ENCODE measurements at places on chromosomes 13 and 19.

DNA sequence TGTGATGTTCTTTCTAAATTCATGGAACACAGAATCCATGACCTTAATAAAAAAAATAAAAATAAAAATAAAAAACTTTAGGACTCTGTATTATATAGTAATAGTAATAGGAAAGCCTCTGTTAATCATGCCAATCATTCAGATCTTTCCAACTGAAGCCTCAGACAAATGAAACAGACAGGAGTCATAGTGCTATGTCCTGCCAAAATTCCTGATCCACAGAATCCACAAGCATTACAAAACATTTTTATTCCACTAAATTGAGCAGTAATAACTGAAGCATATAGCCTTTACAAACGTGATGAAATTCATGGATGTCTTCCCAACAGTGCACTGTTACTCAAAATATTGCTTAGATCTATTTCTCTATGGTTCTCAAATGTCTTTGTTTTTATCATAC is 820.6 kb upstream of the PCDH9 start:
- no peak for DNase-seq

DNA sequence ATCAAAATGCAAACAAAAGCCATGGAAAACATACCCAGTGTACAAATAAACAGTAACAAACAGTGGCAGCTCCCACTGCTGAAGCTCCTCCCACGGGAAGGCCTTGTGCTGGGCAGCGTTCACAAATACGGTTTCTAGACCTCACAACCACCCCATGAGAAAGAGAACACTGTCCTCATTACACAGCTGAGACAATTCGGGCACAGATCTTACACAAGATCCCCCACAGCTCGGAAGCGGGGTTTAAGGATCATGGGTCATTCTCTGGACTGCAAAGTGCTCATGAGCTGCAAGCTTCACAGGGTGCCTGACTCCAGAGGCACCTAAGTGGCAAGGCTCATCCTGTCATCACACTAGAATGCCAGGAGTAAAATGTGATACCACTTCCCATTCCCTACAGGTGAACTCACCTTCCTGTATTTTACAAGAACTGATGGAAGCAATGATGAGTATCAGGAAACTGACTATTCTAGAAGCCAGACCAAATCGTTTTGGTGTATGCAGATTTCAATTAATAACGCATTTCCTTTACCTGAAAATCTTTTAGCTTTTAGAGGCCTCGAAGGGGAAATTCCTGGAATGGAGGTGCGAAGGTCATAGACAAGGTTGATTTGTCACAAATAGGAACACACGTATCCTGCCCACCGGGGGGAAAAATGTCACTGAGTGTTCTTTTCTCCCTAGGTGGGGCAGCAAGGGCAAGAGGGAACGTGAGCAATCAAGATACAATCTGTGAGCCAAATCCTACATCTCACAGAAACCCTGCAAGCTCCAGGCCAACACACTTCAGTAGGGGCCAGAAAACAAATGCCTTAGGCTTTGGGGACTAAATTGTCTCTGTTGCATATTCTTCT is 41.2 kb downstream of the STK24 start:
- DNase-seq = no peak

- DNase-seq = no peak
Measured at GRCh38 chr19:49692147-49692506, 1.2 kb downstream of the CPT1C start.

DNA sequence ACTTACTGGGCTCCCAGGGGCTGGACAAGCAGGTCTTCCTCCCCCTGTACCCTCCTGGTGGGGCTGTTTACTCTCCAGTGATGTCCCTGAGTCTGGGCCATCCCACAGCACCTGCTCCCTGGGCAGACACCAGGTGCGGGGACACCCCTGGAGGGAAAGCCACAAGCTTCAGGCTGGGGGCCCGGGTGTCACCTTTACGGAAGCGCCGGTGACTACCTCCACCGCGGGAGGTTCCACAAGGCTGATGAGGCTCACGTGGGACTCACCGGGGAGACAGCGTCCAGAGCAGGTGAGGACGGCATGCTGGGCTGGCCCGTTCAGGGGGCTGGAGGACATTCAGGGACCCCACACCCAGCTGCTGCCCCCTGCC is 24.9 kb downstream of the NFILZ start:
- DNase-seq = no peak

DNA sequence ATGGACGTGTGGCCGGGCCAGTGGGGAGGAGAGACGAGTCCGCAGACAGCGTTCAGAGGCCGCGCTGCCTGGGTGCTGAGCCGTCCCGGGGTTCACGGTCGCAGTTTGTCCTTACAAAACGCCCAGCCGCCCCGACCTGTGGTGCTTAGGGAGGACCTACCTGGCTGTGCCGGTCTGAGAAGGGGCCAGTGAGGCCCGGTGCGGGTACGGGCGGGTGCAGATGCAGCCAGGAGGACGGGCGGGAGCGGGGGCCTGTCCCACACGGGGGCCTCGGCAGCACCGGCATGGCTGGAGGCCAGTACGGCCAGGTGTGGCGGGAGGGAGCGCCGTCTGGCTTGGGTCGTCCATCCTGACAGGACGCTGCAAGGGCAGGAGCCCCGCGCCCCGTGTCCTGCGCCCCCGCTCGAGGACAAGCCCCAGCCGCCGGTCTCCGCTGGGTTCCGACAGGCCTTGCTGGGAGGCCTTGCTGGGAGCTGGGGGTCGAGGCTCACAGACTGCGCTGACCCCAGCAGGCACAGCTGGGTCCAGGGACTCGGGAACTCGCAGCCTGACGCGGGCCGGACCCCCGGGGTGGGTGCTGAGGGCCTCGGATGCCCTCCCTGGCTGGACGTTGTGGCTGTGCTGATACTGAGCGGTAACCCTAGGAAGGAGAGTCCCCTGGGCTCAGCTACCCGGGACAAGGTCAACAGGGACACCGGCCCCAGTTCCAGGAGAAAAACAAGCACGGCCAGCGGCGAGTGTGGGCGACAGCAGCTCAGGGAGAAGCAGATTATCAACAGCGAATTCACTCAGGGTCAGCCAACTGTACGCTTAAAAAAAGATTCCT is 5.3 kb upstream of the PROZ start:
- no peak for DNase-seq

DNA sequence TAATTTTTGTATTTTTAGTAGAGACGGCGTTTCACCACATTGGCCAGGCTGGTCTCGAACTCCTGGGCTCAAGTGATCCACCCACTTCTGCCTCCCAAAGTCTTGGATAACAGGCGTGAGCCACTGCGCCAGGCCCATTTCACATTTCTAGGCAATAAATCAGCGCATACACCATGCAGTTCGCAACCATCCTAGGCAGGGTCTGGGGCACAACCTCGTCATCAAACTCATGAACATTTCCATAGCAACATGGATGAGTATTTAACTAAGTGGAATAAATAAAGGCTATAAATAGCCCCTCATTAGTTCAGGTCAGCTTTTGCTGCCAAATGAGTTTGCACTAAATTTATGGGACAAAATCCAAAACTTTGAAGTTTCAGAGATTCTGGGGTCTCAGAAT is 8.2 kb downstream of the MEIS3 start:
- no peak for DNase-seq

DNA sequence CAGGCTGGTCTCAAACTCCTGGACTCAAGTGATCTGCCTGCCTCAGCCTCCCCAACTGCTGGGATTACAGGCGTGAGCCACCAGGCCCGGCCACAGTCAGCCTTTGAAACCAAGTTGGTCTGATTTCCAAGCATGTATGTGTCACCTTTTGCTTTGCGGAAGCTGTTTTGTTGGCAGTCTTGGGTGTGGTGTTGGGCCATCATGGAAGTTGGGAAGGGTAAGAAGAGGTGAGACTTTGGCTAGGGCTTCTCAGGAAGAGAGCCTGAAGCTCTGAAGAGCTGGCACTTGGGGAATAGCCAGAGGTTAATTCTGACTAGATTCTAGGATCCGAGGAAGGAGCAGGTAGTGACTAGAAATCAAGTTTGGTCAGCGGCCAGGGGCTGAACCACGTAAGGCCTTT is 2.8 kb downstream of the RSPH6A start:
- DNase-seq = no peak

DNA sequence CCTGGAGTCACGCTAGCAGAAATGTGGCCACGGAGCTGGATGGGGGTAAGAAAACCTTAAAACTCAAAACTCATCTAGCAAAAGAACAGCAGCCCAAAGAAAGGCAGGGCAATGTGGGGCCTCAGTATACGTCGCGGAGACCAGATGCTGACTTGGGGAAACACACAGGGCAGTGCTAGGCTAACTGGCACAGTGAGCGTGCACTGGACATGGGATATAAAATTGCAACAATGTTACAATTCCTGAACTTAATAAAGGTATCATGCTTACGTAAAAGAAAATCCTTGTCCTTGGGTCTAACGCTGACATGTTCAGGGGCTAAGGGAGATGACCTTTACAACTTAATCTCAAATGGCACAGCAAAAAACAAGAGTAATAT is 40.5 kb downstream of the COL4A1 start:
- DNase-seq = no peak

- DNase-seq = no peak
Measured at GRCh38 chr13:63088226-63088625, 1672.6 kb upstream of the PCDH20 start.

DNA sequence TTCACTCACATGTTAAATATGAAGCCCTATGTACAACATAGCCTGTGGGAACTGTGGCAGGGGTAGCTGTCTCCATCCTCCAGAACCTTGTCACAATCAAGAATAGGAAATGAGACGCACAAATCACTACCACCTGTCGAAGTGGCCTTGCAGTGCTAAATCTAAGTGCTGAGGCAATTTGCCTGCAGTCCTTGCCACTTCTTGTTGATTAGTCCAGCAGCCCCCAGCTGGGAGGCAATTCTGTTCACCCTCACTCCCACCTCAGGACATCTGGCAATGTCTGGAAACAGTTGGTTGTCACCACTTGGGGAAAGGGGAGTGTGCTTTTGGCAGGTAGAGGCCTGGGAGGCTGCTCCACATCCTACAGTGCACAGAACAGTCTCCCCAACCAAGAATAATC is 10.7 kb downstream of the RFX2 start:
- no peak for DNase-seq

DNA sequence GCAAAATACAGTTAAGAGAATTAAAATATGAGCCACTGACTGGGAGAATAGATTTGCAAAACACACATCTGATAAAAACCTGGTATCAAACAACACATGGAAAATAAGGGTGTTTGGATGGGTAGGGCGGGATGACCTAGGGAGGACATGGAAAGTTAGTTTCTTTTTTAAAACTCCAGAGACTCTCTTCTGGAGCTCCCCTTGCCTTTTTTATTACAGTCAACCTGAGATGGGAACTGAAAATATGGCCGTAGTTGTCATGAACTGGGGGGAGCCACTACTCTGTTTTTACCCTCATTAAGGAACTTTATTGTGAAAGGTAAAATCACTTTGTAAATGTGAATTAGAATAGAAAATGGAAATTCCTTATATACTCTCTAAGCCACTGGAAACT is 113.0 kb downstream of the ATP11A start:
- no peak for DNase-seq

- DNase-seq = no peak
Measured at GRCh38 chr13:39415008-39415802, 187.8 kb downstream of the LHFPL6 start.

- no peak for DNase-seq
Measured at GRCh38 chr19:18093439-18094161, 4.0 kb upstream of the MAST3 start.

- DNase-seq = no peak
Measured at GRCh38 chr13:105441051-105441750, 1094.3 kb downstream of the EFNB2 start.

Measured in stimulated activated CD8-positive, alpha-beta memory T cell treated with anti-CD3 and anti-CD28 coated beads, Interleukin-12 subunit alpha, Interleukin-12 subunit beta, amount 100 ng/mL, for 4 hours (primary cell).